ENCODE measurements at places on chromosomes 4 and X. TPM values are rescaled to one million over a fixed set of nuclear protein-coding genes. Genes with fewer than 3 reads are reported as not detected.

The PKD2 gene
- total RNA-seq, result 32.3 TPM

The UGT8 gene
- total RNA-seq, result 39.3 TPM

The ARHGAP6 gene
- total RNA-seq, result 6.9 TPM

- no peaks in the 10 kb centered on the region for H3K27me3 ChIP-seq
- no peak overlapping the region for H3K4me3 ChIP-seq
- no peak for DNase-seq
These were observed 49.0 kb upstream of the CXorf51A start for GRCh38 chrX:146863566-146863965.

- H3K27ac ChIP-seq, result no peak overlapping the region
- H3K27me3 ChIP-seq, result no peaks in the 10 kb centered on the region
- peaks cover 18% of the 10 kb centered on the region for H3K4me1 ChIP-seq
- no peak for DNase-seq
- H3K4me3 ChIP-seq, result no peak overlapping the region
- no peaks in the 10 kb centered on the region for H3K36me3 ChIP-seq
These were observed 55.0 kb upstream of the BMP2K start for GRCh38 chr4:78720994-78721677.

The ZNF185 gene
- 10.6 TPM for total RNA-seq

GRCh38 chrX:133606990-133607389 lies 191.7 kb upstream of the GPC4 start:
- H3K4me3 ChIP-seq, result no peak overlapping the region
- no peaks in the 10 kb centered on the region for H3K27me3 ChIP-seq
- no peak for DNase-seq
- no peaks in the 10 kb centered on the region for H3K4me1 ChIP-seq
- H3K36me3 ChIP-seq, result no peaks in the 10 kb centered on the region

All from hepatocyte (in vitro differentiated cells).